ENCODE measurements at places on chromosomes 4 and X.

DNA sequence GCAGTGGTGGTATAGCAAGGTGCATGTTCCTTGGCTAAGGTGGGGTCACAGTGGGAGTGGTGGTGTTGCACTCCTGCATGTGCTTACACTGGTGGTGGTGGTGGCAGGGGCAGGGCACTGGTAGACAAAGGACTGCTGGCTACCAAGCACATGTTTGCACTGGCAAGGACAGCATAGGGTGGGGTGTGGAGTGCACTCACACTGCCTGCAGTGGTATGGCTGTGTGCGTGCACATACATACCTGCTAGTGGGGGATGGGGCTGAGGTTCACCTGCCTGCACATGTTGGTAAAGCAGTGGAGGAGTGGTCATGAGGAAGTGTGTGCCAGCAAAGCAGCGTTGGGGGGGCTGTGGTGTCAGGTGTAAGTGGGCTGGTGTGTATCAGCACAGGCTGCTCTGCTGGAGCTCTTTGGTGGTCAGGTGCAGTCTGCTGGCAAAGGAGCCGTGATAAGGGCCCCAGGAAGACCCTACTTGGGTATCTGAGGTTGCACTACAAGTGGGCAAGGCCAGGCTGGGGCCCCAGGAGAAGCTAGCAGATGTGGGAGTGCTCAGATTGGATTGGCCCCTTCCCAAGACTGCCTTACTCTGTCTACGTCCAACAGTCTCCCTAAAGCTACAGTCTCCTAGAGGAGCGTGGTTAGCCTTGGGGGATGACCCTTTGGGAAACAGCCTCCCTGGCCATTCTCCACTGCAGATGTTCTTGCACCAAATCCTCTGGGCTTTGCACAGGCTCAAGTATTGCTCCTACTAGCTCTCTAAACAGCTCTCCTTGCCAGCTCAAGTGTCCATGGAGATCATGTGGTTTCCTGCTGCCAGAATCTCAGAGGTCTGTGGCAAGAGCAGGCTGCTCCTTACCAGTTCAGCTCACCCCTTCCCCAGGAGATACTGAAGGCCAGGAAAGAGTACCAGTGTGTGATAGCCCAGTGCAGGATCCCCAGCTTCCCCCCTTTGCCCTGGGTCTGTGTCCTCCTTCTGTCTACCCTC is 486.3 kb upstream of the PABPC4L start:
- no peak for DNase-seq

- no peak for DNase-seq
Observed at GRCh38 chrX:111102636-111103035, 6.6 kb downstream of the PAK3 start.

DNA sequence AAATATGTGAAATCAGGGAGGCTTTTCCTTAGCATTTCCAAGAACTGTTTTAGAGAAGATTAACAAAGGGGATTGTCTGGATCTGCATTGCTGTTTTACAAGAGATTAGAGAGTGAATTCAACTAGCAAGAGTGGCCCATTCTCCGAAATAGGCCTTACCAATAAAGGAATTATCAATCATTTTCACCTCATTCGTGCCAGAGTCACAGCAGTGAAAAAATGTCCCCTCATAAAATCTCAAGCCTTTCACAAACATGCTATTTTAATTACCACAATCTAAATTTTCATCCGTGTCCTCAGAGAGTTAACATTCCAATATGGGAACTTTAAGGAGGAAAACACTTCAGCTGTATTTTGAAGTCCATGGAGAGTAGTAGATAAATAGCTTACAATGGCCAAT is 979.6 kb downstream of the RPA4 start:
- no peak for DNase-seq

GRCh38 chr4:180436361-180436760 is 1806.8 kb upstream of the TENM3 start:
- no peak for DNase-seq

DNA sequence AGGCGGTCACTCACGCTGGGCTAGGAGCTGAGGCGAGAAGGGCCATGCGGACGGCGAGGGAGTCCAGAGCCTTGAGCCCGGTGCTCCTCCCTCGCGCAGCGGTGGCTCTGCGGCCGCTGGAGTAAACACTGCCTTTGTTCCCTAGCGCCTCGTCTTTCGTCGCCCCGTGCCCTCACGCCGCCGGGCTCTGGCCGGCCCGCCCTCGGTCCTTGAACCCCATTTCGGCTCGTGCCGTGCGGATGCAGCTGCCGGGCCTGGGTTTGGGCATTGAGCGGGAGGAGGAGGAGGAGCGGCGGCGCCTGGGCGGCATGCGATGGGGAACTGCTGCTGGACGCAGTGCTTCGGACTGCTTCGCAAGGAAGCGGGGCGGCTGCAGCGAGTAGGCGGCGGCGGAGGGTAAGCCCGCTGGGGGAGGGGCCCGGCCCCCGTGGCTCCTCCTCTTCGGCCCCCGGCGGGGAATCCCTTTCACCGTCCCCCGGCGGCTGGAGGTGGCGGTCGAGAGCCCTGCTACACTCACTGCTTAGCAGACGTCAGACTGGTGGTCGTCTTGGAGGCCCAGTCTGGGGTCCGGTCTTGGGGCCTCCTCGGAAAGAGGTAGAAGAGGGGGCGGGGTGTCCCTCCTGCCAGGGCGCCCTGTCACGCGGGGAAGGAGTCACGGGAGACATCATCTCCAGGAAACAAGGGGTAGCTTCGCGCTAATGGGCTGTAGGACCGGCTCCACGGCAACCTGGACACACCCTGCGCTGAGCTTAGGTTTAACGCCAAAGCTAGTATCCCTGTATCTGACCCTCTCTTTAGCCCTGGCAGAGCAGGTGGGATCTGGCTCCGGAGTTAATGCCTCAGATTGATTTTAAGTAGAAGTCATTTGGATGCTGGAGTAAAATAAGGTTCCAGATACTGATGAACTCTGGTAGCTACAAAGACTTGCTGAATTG is at the start of gene AP1AR:
Gene AP1AR, plus strand, starts transcription at position 9 of the 935 bp plus-strand sequence. Its CDS starts 305 bp downstream, at position 314.
- DNase-seq, result peak; percentile 79

GRCh38 chr4:16110199-16110598 is 26.4 kb upstream of the PROM1 start:
- no peak for DNase-seq

DNA sequence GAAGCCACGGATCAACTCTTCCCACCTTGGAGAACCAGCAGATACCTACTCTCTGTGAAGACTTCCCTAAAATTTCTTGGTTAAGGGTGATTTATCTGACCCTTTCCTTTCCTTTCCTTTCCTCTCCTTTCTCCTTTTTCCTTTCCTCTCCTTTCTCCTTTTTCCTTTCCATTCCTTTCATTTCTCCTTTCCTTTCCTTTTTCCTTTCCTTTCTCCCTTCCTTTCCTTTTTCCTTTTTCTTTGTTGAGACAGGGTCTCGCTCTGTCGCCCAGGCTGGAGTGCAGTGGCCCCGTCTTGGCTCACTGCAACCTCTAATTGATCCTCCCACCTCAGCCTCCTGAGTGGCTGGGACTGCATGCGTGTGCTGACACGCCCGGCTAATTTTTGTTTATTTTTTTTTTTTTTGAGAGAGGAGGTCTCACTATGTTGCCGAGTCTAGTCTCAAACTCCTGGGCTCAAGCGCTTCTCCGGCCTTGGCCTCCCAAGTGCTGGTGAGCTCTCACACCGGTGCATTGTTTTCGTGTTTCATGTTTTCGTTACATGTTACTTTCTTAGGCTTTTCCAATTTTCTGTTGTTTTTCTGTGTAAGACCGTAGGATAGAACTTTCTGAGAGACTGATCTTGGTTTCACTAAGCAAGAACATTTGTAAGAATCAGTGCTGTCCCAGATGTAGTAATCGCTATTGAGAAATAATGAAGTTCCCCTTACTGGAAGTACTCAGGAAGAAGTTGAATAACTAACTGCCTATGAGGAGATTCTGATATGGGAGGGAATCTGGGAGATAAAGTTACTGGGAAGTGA is 2.0 kb downstream of the TMEM165 start:
- peak; percentile 45 for DNase-seq

GRCh38 chr4:40330536-40330935 is 4.6 kb upstream of the CHRNA9 start:
- DNase-seq, result no peak

DNA sequence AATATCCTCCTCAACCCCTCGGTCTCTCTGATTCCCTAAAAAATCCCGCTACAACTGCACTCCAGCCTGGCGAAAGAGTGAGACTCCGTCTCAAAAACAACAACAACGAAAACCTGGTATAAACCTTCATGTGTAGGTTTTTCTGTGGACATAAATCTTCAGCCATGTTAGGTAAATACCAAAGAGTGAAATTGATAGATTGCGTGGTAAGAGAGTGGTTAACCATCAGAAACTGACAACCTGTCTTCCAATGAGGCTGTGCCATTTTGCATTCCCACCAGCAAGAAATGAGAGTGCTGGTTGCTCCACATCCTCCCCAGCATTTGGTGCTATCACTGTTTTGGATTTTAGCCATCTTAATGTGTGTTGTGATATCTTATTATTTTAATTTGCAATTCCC is 10.9 kb downstream of the TBC1D19 start:
- DNase-seq, result no peak

GRCh38 chrX:42739741-42740140 is 38.2 kb downstream of the PPP1R2C start:
- no peak for DNase-seq

DNA sequence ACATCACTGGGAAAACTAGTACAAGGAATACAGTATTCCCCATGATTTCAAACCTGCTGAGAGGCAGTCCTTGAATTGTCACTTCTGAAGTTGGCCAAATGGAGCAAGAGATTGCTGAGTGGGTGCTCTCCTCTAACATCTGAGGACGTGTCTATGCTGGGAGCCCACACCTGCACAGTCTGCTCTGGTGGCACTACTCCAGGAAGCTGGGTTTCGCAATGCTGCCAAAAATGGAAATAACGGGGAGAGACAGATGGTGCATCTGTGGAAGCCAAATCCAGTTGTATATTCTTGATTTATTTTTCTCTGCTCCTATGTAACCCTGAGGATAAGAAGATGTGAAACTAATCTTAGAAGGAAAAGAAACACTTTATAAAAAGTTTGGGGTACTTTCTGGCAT is 240.1 kb upstream of the CTSO start:
- DNase-seq, result peak; percentile 19

- DNase-seq, result no peak
Observed at GRCh38 chr4:5463361-5463760, 245.0 kb downstream of the EVC2 start.

GRCh38 chr4:18297684-18298083 is 276.1 kb upstream of the LCORL start:
- no peak for DNase-seq

DNA sequence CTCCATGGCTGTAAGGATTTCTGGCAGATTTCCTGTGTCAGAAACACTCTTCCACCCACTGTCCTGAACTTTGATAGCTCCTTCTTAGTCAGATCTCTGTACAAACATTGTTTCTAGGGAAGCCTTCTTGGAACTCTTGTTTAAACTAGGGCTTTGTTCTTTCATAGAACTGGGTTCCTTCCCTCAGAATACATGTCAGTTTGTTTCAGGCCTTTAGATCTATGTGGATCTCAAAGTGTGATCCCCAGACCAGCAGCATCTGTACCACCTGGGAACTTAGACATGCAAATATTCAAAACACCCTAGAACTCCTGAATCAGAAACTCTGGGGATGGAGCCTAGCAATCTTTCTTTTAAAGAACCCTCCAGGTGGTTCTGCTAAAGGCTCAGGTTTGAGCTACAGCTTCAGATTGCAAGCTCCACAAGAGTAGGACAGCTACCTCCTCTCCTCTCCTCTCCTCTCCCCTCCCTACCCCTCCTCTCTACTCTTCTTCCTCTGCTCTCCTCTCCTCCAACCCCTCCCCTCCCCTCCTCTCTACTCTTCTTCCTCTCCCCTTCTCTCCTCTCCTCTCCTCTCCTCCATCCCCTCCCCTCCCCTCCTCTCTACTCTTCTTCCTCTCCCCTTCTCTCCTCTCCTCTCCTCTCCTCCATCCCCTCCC is 12.7 kb downstream of the RASSF6 start:
- DNase-seq, result no peak

DNA sequence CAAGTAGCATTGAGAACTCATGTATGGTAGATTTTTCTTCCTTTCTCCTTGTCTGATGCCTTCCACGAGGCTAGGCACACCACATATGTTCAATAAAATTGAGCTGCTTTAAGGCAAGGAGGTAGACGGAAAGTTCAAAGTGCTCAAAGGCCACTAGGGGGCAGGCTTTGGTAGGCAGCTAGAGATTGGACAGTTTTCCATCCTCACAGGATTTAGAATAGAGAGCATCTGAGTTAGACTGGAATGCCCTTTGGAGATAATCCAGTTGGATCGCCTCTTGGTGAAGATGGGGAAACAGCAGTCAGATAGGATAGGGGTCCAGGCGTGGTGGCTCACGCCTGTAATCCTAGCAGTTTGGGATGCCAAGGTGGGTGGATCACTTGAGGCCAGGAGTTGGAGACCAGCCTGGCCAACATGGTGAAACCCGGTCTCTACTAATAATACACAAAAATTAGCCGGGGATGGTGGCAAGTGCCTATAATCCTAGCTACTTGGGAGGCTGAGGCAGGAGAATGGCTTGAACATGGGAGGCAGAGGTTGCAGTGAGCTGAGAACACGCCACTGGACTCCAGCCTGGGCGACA is 30.4 kb downstream of the ELF4 start:
- peak; percentile 63 for DNase-seq

- no peak for DNase-seq
Observed at GRCh38 chrX:66019310-66019652, 20.6 kb downstream of the VSIG4 start.

GRCh38 chrX:86171366-86171765 is 23.1 kb downstream of the DACH2 start:
- peak; percentile 4 for DNase-seq

DNA sequence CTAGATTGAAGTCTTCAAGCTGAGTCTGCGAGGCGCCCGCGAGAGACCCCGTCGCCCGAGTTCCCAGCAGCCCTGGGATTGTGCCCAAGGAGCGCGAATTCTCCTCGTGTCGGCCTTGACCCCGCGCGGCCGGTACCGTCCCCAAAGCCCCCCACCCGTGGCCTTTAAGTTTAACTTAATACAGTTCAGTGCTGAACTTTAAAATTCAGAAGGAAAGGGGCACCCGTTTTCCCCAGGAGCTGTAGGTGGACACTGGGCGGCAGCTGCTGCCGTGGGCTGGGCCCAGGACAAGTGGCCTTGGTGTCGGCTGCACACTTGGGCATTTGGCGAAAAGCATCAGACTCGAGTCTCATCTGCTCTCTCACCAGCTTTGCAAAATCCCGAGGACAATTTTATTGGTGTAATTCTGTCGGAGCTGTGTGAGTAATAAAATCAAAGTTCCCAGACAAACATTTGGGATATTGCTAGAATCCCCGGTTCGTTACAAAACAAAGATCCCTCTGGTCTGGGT is 634 bp downstream of the CWH43 start:
- no peak for DNase-seq

- DNase-seq, result no peak
Observed at GRCh38 chrX:100263650-100264049, 146.4 kb downstream of the PCDH19 start.

Data from astrocyte of the spinal cord (primary cell).